GM23248 (cell line): ENCODE measurements at places on chromosomes 1 and 21. TPM values are rescaled to one million over a fixed set of nuclear protein-coding genes. Genes with fewer than 3 reads are reported as not detected.
A peak's percentile ranks its signal among the peaks of the same experiment; 100 is the strongest.

ANKRD35 gene
- 3.4 and 3.5 TPM in 2 replicates for polyA plus RNA-seq

AKNAD1 gene
- not detected in 2 replicates for polyA plus RNA-seq

NFASC gene
- 44.5 and 46.3 TPM in 2 replicates for polyA plus RNA-seq

CYP4A11 gene
- polyA plus RNA-seq = not detected in 2 replicates

SLC30A2 gene
- 0.14 TPM in 1 of 2 replicates, not detected in the other for polyA plus RNA-seq

PALMD gene
- 0.09 and 0.10 TPM in 2 replicates for polyA plus RNA-seq

TSPAN1 gene
- 0.38 and 0.70 TPM in 2 replicates for polyA plus RNA-seq

LRRC71 gene
- polyA plus RNA-seq = not detected in 2 replicates

- no peak for DNase-seq
Observed at GRCh38 chr1:42949312-42950115, 9.2 kb downstream of the SLC2A1 start.

DNA sequence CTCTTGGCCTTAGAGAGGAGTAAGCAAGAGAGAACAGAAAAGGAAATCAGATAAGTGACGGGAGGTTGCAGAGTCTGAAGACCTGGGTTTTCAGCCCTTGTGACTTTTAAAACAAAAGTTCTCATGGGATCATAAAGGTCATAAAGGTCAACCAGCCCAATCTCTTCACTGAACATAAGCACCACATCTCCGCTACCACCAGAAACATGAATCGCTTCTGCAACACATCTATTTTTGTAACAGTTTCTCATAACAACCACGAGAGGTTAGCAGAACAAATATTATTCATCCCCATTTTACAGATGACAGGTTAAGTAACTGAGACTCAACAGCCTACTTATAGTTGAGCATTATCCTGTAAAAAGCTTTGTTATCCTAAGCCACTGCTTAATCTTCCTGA lies 5.9 kb downstream of the TRAPPC3 start:
- no peak for DNase-seq

- DNase-seq = no peak
Observed at GRCh38 chr1:169784102-169784501, 10.6 kb downstream of the METTL18 start.

DNA sequence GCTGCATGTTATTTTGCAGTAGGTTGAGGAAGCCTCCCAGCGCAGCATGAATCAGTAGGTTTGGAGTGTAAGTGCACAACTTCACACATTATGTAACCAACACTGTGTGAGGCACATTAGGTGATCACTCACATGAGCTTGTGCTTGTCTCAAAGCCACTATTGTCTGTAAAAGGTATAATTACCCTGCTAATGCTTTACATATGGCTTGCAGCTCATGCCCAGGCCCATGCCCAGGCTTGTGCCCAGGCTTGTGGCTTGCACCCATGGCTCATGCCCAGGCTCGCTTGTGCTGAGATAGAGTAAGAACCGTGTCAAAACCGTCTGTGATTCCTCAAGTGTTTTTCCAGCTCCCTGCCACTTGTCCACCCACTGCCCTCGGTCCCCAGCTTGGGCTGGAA lies 596.3 kb downstream of the LTN1 start:
- DNase-seq = no peak

DNA sequence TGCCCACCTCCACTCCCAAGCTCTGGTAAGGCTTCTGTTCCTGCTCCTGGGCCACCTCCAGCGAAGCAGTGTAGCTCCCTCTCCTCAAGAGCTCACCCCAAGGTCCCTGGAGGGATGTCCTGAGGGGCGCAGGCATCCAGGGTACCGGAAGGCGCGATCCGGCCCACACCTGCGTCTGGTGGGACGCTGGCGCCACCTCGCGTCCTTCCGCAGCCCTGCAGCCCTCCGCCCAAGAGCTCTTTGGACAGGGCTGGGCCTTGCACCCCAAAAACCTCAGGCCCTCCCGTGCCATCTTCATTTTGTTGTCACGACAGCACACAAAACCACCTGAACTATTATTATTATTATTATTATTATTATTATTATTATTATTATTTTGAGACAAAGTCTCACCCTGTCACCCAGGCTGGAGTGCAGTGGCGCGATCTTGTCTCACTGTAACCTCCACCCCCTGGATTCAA lies 49.2 kb upstream of the PAX7 start:
- DNase-seq = peak; percentile 40

DNA sequence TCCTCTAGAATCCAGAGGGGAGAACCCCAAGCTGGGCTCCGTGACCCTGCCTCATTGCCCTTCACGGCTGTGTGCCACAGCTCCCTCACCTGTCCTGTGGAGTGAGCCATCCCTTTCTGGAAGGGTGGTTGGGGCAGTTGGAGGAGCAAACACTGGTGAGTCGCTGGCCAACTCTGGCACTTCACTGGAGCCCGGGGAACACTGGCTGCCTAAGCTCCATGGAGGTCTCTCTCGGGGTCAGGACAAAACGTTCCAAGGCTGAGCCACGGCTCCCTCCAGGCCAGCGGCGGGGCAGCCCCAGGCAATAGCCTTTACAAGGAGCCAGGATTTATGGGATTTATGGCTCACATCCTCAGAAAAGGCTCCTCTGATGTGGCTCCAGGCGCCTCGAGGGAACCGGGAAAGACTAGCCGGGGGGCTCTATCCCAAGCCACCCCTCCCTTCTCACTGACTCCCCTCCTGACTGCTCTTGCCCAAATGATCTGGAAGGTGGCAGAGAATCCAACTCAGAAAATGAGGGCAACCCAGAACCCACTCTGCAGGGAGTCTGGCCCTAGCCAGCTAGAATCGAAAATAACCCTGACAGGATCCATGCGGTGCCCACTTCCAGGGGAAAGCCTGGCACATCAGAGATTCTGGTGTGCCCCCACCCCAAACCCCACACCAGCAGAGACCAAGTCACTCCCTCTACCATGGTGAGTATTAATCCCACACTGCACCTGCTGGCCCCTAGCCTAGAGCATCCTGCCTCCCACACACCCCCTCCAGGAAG lies 75.2 kb downstream of the GLIS1 start:
- DNase-seq = no peak

DNA sequence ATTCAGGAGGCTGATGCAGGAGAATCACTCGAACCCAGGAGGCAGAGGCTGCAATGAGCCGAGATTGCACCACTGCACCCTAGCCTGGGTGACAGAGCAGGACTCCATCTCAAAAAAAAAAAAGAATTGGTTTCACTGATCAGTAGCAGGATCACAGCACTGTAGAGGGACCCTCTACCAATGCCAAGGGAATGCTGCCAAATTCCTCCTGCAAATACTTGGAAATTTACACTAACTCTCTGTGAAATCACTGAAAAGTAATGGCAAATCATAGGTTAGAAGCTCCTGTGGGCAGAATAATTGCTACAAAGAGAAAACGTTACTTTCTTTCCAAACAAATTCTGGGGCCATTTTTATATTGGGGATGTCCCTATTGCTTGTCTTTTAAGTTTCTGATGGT lies 6.7 kb upstream of the GPR25 start:
- no peak for DNase-seq

DNA sequence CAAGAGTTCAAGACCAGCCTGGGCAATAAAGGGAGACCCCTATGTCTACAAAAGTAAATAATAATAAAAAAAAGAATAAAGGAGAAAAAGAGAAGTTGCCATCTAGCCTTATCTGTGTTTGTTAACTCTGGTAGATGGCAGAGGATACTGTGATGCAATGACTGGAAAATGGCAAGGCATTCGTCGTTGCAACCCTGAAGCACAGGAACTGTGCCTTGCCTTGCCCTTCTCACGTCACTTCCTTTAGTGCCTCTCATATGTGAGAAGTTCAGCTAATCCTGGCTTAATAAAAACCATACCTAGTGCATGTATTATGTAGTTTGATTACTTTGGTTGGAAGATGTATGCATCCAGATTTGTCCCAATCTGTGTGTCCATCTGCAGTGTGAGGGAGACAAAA lies 25.8 kb upstream of the PIGC start:
- DNase-seq = no peak

GRCh38 chr1:39954324-39954869 lies 548 bp upstream of the MFSD2A start:
- peak; percentile 34 for DNase-seq

DNA sequence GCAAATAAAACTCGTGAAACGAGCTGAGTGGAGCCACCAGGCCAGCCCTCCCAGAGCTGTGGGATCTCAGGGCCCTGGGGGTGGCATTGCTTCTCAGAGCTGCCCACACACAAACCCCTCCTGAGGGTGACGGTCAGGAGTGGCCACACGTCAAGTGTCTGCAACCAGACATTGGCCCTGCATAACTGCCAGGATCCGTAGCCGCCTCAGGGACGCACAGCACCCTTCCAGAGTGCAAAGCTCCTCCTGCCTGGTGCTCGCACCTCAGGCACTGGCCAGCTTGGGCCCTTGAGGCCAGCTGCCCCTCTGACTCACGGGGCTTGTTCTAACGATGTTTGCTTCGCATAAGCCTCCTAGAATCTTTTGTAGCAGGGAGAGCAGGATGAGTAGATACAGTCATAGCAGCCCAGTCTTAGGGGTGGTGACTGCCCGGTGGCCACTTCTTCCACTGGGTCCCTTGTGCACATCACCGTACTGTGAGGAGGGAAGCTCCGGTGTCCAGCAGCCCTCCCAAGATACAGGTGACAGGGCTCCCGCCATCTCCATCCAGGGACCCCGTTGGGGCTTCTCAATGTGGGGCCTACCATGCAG lies 5.0 kb downstream of the WNT3A start:
- no peak for DNase-seq

DNA sequence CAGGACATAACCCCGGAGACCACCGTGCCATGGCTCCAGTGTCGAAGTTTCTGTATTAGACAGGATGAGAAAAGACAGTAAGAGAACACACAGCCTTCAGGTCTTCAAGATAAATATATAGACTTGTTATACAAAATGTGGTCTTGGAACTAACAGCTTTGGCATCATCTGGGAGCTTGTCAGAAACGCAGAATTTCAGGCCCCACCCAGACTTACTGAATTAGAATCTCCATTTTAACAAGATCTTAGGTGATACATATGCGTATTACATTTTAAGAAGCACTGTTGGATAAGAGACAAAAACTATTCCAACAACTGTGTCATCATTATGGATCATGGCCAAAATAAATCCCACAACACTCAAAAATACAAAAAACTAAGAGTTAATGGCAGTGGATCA lies 239.3 kb downstream of the ASTN1 start:
- no peak for DNase-seq

- DNase-seq = peak; percentile 75
Observed at GRCh38 chr1:248840946-248841345, 2.9 kb downstream of the ZNF672 start.

DNA sequence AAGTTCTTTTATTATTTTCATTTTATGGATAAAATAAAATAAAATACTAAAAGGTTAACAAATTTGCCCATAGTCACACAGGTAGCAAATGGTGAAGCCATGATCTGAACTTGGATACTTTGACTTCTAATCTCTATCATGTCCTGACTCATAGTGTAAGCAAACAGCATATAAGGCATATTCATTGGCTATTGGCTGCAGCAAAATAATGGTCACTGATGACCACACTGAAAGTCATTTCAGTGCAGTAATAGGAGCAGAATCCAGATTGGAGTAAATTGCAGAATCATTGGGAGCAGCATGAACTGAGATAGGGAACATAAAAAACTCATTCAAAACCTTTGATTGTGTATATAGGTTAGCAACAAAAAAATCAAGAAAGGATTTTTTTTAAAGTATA lies 262.9 kb downstream of the PLA2G4A start:
- peak; percentile 35 for DNase-seq

DNA sequence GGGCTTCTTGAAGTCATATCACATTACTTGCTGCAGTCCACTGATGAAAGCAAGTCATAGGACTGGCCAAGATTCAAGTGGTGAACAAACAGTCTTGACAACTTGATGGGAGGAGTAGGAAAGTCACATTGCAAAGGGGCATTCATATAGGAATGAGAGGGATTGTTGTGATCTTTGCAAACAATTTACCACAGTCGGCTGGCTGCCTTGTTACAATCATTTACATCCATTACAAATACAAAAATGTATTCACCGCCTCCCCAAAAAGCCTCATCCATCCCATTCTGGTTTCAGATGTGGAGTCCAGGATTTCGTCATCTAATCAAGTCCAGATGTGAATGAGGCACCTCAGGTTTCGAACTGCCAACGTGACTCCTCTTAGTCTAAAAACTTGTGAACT lies 26.8 kb downstream of the GORAB start:
- DNase-seq = no peak

GRCh38 chr1:94178901-94179300 lies 58.0 kb upstream of the ABCA4 start:
- DNase-seq = no peak

DNA sequence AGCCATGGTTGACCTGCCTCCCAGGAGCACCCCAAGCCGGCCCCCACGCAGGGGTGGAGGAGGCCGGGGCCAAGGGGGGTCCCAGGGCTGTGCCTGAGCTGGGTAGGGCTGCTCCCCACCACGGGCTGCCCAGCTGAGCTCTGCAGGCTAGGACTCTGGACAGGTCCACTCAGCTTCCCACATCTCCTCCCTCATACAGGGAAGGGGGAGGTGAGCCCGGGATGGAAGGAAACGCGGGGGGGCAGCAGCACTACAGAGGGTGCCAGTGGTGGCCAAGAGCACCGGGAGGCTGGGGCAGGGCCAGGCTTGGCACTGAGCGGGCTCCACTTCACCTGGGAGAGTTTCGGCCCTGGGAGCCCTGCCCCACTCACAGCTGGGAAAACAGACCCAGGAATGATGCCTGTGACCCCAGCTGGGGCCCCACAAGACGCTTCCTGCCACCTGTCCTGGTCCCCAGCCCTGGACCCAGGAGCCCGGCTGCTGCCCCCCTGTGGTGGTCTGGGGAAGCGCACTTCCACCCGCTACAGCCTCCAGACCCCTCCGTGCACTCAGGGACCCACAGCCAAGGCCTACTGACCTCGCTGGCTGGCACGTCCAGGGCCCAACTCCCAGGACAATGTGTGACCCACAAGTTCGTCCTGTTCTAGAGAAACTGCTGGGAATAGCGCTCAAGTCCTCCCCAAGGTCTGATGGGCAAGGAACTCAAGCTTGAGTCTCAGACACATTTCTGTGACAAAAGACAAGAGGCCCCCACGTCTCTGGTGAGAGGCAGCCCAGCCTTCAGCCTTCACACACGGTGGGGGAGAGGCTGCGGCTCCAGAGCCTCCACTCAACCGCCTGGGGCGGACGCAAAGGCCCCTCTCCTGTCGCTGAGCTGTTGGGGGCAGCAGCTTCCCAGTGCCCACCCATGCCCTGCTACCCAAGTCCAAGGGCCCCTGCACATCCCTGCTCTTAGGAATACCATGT lies 3.0 kb downstream of the AURKAIP1 start:
- peak; percentile 64 for DNase-seq

DNA sequence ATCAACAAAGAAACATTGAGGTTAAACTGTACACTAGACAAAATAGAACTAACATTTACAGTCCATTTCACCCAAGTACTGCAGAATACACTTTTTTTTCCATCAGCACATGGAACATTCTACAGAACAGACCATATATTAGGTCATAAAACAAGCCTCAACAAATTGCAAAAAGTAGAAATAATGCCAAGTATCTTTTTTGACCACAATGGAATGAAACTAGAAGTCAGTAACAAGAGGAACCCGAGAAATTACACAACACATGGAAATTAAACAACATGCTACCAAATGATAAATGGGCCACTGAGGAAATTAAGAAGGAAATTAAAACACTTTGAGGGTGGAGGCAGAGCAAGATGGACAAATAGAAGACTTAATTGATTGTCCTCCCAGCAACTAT lies 8.4 kb upstream of the C1orf185 start:
- DNase-seq = peak; percentile 44
